Prostate gland (tissue), 2 donors: ENCODE measurements at places on chromosomes 1 and 21. TPM values are rescaled to one million over a fixed set of nuclear protein-coding genes. Genes with fewer than 3 reads are reported as not detected.

Gene ETV3L
- not detected for total RNA-seq

Gene RHD
- not detected for total RNA-seq

Gene CLCNKA
- total RNA-seq = 0.41 TPM

Gene FCRL5
- not detected for total RNA-seq

Gene IKBKE
- 3.6 TPM for total RNA-seq

Gene MIXL1
- not detected for total RNA-seq

Gene ACKR1
- total RNA-seq = 60.4 TPM

Gene TOMM20
- total RNA-seq = 135 TPM

Gene NFIA
- 86.3 TPM for total RNA-seq

Gene PLEKHG5
- total RNA-seq = 21.4 TPM

Gene FOXD3
- total RNA-seq = 0.82 TPM

Gene LYSMD1
- 19.3 TPM for total RNA-seq

Gene EXTL1
- total RNA-seq = 3.2 TPM

Gene CHD5
- 17.0 TPM for total RNA-seq

Gene ENAH
- total RNA-seq = 93.6 TPM

Gene ZNF683
- total RNA-seq = not detected

Gene GBP4
- total RNA-seq = 6.0 TPM

Gene DYRK1A
- 146 TPM for total RNA-seq

Gene HJV
- total RNA-seq = 1.2 TPM

Gene KCNE2
- total RNA-seq = not detected

Gene UQCRHL
- 1.6 TPM for total RNA-seq

Gene HHAT
- total RNA-seq = 19.0 TPM

Gene TMEM81
- 0.73 TPM for total RNA-seq

Gene KRTAP21-2
- total RNA-seq = not detected

Gene OR6K3
- total RNA-seq = not detected

Gene HSD3B2
- 0.62 TPM for total RNA-seq

Gene LORICRIN
- total RNA-seq = 0.45 TPM

Gene CLDN19
- 1.1 TPM for total RNA-seq

Gene MDM4
- 66.9 TPM for total RNA-seq

Gene OR2T11
- not detected for total RNA-seq

Gene PRKCZ
- total RNA-seq = 46.7 TPM

Gene FMO1
- total RNA-seq = 0.28 TPM

Gene SLC44A5
- 3.3 TPM for total RNA-seq

Gene NUDT4B
- total RNA-seq = 88.4 TPM

Gene LCK
- 4.4 TPM for total RNA-seq

Gene LINGO4
- 0.59 TPM for total RNA-seq

Gene TLR5
- 14.2 TPM for total RNA-seq

Gene APCS
- total RNA-seq = not detected

Gene SLC6A17
- 0.41 TPM for total RNA-seq
